ENCODE measurements at places on chromosomes 2 and 18.

GRCh38 chr2:160719116-160719515 lies 225.5 kb upstream of the RBMS1 start:
- DNase-seq = no peak

- DNase-seq = no peak
These were observed 55.9 kb downstream of the ACVR1 start for GRCh38 chr2:157820193-157820592.

GRCh38 chr2:201808027-201808426 lies 1.7 kb downstream of the CDK15 start:
- DNase-seq = no peak

- DNase-seq = no peak
These were observed 65.5 kb downstream of the ACAA2 start for GRCh38 chr18:49747876-49748275.

All from activated T-helper 1 cell treated with anti-CD3 and anti-CD28 coated beads, Interleukin-2, amount 50 U/mL, for 16 hours (primary cell).